ENCODE measurements at places on chromosomes 6 and 20.

DNA sequence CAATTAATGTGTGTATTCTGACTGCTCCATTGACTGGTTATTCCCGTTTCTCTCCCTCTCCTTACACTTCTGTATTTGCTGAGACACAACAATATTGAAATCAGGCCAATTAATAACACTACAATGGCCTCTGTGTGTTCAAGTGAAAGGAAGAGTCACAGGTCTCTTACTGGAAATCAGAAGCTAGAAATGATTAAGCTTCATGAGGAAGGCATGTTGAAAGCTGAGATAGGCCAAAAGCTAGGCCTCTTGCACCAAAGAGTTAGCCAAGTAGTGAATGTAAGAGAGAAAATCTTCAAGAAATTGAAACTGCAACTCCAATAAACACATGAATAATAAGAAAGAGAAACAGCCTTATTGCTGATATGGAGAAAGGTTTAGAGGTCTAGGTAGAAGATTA lies 489.5 kb upstream of the CITED2 start:
- no peak for DNase-seq

DNA sequence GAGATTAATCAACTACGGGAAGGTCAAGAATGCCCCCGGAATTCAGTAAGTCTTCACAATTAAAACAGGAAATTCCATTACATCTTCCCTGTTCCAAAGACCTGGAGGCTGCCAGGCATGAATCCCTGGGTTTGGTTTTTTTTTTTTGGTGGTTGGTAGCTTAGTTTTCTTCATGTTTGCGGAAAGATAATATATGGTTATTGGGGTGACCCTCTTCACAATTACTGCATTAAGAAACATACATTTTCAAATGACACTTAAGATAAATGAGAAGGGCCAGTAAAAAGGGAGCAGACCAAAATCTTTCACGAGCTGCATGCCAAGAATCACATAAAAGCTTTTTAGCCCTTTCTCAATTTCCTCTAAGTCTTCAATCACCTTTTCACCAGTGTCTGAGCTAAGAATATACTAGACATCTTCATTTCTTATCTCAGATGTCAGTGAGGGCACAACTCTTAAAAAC lies 64.0 kb downstream of the KIF13A start:
- no peak for DNase-seq

DNA sequence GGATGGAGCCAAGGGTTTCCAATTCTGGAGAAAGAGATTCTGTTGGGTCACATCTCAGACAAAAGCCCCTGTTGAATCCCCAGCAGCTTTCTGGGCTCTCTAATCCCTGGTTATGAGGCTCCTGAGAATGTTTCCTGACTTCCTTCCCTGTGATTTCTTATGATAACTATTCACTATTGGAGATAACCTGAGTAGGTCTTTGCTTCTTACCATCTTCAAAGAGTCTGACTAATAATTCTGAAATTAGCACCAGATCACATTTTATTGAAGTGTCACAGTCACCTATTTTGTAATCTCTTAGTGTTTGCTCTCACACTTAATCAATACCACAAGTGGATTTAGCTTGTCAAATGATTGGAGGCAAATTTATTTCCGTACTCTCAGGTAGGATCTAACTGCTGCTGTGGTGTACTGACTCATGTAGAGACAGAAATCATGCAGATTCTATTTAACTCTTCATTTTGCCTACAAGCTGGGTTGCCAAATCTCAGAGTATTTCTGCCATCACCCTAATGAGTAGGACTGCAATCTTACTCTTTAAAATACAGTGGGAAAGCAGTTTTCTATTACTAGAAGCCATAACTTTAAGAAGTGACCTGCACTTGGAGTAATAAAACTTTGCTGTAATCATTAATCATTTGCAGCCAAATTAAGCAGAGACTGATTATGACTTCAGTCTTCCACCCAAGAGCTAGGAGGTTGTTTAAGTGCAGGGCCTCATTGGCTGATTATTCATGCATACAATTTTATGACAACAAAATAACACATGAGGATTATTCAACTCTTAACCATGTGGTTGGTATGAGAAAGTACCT lies 422.1 kb downstream of the EPM2A start:
- no peak for DNase-seq

- no peak for DNase-seq
Measured at GRCh38 chr6:28137505-28137981, 4.1 kb upstream of the ZKSCAN8 start.

- no peak for DNase-seq
Measured at GRCh38 chr6:46054516-46054915, 38.9 kb upstream of the CLIC5 start.

GRCh38 chr6:52642368-52642767 lies 28.5 kb upstream of the TMEM14A start:
- no peak for DNase-seq

DNA sequence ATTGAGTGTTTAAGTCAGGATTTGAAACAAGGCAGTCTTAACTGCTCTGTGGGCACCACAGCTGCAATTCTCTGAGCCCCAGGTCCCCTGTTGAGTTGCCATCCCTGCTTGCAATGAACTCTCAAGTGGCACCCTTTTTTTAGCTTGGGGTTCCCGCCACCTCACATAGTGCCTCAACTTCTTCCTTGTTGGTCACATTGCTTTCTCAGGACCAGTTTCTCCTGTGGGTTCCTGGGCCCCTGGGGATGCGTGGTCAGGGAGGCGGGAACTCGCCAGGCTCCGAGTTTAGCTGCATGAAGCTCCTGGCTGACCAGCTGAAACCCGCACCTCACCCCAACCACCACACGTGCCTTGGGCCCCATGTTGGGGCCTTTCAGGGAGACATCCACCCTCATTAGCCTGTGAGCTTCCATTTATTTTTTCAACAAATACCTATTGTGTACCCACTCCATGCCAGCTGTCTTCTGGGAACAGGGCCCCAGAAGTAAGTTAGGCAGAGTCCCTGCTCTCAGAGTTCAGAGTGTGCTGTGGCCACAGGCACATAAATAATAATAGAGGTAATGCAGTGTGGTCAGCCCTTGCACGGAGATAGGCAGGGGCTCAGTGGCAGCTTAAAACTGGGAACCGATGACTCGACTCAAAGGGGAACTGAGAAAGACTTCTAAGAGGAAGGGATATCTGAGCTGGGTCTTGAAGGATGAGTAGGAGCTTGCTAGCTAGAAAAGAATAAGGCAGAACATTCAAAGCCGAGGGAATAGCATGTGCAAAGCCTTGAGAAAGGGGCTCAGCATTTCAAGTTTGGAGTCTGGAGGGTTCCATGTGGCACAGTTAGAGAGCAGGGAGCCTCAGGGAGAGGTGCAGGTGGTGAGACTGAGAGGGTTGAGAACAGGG lies 33.9 kb upstream of the FAM83D start:
- DNase-seq = no peak

GRCh38 chr6:137146206-137146605 lies 27.2 kb downstream of the IL22RA2 start:
- DNase-seq = no peak

- DNase-seq = no peak
Measured at GRCh38 chr6:113526553-113526952, 330.6 kb upstream of the MARCKS start.

- no peak for DNase-seq
Measured at GRCh38 chr20:61024390-61024789, 227.7 kb upstream of the CDH4 start.

DNA sequence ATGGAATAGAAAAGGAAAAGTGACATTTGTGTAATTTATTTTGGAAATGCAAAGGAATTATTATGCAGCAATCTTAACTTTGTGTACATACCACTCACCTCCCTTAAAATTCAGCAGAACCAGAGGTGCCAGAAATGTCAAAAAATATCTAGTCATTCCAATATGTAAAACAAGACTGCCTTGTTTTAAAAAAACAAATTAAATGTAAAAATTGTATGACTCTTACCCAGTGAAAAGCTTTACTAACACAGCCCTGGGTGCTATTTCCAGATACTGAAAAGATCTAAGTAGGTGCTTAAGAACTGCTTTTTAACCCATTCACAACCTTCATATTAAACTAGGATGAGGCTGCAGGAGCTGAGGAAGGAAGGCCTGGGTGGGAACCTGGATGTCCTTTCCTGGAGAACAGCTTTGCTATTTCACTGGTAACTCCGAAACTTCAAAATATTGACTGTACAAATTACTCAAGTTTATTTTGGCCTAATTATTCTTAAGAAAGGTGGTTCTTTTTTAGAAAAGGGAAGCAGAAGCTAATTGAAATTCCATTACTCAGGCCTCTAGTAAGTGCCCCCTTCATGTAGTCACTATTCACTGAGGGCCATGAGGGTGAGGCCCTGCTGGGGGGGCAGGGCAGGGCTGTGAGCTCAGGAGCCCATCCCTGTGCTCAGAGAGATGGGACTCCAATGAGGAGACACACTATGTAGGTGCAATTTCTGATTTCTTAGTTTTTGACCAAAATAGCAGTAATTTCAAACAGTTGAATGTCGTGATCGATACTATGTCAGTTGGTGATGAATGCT lies 139.6 kb downstream of the MAP3K4 start:
- no peak for DNase-seq

DNA sequence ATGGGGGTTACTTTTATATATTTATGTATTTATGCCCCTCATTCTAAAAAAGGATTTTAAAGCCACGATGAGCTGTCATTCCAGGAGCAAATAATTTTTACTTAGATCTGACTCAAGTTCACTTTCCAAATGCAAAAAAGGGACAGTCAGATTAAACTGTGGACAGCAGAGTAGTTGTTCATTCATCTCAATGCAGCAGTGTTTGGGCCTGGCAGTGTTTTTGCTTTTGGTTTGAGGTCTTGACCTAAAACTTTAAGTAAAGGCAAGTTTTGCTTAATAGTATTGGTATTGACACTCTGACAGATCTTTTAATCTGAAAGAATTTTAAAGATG lies 13.9 kb downstream of the JARID2 start:
- no peak for DNase-seq

DNA sequence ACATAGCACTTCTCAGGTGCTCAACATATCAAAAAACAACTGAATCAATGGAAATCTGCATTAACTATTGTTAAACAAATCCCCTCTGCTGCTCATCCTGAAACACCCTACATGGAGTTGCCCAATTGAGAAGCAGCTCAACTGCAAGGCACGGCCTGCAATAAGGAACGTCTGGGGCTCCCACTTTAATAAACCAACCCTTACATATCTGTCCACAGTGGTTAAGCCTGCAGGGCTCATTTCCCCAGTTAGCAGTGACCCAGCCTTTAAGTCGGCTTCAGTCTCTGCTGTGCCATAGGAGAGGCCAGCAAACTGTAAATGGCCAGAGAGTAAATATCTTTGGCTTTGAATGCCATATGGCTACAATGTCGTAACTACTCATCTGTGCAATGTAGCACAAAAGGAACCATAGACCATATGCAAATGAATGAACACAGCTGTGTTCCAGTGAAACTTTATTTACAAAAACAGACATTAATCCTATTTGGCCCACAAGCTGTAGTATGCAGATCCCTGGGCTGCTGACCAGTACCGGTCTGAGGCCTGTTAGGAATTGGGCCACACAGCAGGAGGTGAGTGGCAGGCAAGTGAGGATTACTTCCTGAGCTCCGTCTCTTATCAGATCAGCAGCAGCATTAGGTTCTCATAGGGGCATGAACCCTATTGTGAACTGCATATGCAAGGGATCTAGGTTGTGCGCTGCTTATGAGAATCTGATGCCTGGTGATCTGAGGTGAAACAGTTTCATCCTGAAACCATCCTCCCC lies 522.7 kb upstream of the CDH4 start:
- no peak for DNase-seq

GRCh38 chr6:41759905-41760579 lies 12.8 kb upstream of the PGC start:
- DNase-seq = no peak

GRCh38 chr20:33019465-33020277 lies 11.8 kb upstream of the BPIFB6 start:
- no peak for DNase-seq

GRCh38 chr6:16840291-16840690 lies 79.0 kb upstream of the ATXN1 start:
- DNase-seq = no peak

GRCh38 chr6:96934087-96934486 lies 9.6 kb downstream of the KLHL32 start:
- DNase-seq = no peak

GRCh38 chr20:31644701-31645100 lies 7.0 kb downstream of the COX4I2 start:
- no peak for DNase-seq

DNA sequence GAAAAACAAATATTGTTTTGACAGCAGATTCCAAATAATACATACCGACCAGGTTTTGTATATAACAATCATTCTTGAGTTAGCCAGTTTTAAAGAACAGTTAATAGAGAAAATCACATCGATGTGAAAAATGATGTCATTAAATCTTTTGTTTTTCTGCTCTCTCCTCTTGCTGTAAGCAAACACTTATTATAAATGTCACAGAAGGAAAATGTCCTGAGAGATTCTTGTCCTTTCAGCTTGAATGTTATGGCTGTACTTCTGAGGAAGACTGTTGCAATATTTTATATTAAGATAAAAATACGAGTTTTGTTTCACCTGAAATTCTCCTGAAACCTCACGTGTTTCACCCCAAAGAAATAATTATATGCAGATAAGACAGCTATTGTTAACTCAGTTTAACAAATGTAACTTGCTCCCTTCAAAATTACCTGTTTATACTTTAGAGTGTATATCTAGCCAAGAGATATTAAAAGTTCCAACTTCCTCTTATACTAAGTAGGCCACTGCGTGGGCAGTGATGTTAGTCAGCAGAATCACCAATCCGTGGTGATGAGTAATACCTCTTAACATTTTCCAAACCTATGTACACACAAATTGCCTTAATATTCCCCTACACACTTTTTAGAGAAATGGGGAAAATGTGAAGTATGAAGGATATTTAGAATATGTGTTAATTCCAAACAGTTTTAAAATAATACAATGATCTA lies 1111.4 kb upstream of the CITED2 start:
- DNase-seq = peak; percentile 76

DNA sequence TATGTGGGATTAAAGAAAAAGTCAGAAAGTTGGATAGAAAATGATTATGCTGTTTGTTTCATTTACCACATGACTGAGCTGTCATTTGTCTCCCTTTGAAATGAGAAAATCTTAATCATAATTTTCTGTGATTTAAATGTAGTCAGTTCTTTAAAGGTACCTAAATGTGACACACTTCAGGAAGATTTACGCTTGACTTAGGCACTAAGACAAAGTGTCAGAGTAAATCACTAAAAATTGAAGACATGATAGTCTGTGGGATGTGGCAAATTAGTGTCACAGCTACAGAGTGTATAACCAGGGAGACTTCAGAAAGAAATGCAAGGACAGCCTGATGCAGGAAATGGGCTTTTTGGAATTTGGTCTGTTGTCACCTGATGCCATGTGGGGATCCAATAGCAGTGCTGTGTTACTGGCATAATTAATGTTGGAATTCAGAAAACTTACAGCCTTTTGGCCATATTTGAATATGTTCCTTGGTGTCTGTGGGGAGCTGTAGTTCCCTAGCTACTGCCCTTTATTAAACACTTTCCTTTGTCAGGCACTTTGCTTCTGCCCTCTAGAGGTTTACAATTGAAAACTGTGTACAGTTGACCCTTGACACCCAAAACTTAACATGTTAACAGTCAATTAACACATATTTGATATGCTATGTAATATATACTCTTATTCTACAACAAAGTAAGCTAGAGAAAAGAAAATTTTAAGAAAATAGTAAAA lies 493.8 kb downstream of the UTRN start:
- DNase-seq = no peak
